ENCODE measurements at places on chromosomes 12 and 14.

DNA sequence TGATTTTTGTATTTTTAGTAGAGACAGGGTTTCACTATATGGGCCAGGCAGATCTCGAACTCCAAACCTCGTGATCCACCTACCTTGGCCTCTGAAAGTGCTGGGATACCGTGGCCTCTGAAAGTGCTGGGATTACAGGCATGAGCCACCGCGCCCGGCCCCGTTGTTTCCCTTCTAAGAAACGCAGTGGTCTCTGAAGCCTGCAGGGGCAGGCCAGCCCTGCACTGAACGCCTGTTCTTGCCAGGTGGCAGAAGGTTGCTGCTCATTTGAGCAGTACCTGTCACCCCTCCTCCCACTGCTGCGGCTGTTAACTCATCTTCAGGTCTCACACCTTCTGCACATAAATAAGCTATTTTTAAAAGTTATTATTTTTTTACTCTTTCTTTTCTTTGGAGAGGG is 24.3 kb downstream of the GPRC5A start:
- no peak for DNase-seq

DNA sequence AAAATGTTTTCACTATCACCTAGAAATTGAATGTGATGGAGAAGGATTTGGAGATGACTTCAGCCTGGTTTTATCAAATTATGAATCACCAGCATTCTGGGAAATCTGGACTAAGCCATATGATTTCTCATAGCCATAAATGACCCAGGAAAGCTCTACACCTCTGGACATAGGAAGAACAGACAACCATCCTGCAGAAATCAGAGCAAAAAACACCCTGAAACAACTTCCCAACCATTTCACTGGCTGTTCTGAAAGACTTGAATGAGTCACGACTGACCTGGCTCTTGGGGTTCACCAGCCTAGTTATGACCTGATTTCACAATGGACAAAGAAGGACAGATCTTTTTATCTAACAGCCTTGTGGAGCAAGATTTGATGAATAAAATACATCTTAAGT is 123.8 kb downstream of the KCNH5 start:
- no peak for DNase-seq

DNA sequence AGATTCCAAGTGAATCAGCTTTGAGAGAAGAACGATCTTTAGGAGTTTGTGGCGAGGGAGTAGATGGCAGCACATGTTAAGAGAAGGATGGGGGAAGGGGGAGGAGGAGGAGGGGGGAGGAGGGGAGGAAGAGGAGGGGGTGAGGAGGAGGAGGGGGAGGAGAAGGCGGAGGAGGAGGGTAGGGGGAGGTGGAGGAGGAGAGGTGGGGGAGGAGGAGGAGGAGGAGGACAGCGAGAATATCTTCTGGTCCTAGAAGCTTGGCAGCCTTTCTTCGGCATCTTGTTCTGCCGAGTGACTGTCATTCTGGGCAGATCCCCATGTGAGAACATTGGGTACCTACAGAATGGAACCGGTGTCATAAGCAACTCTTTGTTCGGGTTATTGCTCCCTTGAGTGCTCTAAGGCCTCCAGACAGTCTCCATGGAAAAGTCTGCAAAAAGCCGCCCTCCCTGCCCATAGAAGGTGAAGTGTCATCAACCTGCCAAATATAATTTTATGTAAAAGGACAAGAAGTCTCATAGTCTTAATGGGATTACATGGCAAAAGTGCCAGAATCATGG is 6.9 kb downstream of the RFC5 start:
- no peak for DNase-seq

DNA sequence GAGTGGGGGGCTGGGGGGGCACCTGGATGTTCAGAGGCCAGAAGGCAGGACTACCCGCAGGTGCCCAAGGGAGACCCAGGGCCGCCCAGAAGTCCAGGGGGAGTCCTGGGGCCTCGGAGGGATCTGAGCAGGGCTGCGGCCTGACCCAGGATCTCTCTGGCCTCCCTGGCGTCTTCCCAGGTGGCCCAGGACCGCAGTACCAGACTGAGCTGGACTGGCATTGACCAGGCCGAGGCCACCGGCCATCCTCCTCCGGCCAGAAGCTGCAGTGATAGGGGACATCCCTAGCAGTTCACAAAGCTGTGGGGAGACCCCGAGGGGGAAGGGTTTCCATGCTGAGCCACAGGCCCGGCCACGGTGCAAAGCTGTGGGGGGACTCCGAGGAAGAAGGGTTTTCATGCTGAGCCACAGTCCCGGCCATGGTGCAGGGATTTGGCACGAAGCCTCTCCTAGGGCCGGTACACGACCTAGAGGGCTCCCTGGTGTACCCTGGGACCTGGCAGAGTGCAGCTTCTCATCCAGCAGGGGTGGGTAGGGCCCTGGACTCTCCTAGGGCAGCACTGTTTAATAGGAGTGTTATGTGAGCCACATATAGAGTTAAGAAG is 24.4 kb downstream of the FBRSL1 start:
- DNase-seq, result no peak

DNA sequence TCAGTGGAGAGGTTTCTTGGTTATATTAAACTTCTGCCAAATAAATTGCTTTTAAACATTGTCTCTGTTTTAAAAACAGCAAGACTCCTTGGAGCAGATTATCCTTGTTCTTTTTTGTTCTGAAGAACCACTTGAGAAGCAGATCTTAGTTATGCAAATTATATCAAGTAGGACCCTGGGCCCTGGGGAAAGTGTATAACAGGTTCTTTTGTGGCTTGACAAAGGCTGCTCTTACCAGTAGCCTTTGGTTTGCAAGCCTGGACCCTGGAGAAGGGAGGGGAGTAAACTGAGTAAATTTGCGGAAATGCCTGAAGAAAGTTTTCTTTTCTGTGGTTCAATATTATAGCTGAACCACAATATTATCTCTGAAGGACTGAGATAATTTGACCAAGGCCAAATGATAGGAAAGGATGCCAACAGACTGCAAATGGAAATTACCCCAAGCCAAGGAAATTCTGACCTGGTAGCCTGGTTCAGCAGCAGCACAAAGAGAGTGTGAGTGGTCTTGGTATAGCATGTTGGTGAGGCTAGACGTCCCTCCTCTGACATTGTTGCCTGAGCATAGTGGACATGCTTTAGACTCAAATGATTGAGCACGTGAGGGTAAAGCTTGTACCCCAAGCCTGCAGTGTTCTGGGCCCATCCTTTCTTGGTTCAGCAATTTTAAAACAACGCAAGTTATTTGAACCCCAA is 30.4 kb upstream of the SIX1 start:
- no peak for DNase-seq

GRCh38 chr14:70601162-70601561 is 707 bp upstream of the MED6 start:
- no peak for DNase-seq

DNA sequence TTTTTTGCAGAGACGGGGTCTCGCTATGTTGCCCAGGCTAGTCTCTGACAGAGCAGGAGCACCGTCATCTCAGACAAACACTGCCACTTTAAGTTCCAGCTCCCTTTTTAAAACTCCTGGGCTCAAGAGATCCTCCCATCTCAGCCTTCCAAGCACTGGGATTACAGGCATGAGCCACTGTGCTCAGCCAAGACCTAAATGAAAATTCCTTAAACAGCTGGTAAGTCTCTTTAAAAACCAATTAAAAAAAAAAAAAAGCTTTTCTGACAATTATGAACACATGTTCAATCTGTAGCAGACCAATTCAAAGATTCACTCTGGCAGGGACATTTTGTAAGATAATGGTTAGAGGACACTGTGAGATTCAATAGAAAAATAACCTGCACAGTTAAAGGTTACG is 77.8 kb downstream of the HECTD4 start:
- no peak for DNase-seq

DNA sequence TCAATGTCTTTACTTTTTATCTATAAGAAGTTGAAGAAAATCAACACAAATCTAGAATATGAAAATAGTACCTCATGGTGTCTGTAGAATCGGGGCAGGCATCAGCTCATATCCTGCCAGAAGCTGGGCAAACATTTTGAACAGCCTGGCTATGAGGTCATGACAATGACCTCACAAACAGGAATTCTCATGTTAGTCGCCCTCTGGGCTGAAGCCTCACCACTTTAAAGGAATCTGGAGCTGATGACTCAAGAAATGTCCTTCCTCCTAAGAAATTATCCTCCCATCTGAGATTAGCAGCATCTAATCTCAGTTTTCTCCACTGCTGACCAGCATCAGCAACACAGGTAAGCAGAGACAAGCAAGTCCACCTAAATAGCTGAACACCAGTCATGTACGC is 27.1 kb downstream of the CLIP1 start:
- no peak for DNase-seq

- DNase-seq, result no peak
Measured at GRCh38 chr12:24229031-24229700, 279.7 kb upstream of the SOX5 start.

- DNase-seq, result no peak
Measured at GRCh38 chr12:113697651-113698509, 226.2 kb upstream of the LHX5 start.

DNA sequence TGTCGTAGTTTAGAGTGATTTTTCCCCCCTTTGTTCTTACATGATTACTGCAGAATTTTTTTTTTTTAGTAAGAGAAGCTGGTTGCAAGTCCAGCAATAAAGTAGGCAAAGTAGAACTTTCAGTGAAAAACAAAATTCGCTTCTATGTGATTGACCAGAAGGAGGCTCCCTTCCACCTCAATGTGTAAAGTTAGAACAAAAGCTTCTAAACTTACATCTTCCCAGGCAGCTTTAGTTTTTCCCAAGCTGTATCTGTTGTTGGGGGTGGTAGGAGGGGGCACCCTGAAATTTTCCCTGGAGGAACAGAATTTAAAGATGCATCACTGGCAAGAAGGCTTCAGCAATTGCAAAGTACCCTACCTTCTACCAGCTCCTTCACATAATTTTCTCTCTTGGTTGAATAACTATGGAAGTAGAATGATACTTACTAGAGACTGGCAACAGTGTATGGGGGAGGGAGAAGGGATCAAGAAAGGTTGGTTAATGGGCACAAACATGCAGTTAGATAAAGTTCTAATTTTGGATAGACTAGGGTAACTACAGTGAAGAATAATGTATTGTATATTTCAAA is 87.3 kb upstream of the E2F7 start:
- DNase-seq, result no peak

DNA sequence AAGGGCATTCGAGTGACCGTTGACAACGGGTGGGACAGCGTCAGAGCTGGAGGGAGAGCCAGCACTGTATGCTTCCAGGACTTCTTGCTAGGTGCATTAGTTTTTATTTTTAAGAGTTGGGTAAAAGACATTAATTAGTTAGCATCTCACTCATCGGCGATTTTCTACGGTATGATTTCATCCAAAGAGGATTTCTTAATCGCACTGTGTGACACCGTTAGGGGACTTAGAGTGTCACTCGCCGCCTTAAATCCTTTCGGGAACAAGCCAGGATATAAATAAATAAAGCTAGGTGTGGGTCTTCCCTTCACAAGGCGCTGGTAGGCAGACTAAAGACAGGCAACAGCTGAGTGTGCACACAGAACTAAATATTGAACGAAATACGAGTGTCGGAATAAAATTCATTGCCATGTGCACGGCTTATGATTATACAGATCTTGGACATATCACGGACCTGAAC is 869 bp upstream of the NOVA1 start:
- no peak for DNase-seq

DNA sequence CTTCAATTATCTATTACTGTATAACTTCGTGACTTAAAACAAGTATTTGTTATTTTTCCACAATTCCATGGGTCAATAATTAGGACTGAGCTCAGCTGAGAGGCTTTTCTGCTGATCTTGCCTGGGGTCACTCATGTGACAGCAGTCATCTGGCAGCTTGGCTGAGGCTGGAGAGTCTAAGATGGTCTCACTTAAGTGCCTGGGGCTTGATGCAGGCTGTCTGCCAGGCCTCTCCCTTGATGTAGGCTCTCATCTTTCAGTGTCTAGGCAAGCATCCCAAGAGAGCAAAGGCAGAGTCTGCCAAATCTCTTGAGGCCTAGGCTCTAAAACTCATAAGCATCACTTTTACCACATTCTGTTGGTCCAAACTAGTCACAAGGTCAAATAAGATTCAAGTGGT is 93.2 kb downstream of the NKX2-1 start:
- no peak for DNase-seq

DNA sequence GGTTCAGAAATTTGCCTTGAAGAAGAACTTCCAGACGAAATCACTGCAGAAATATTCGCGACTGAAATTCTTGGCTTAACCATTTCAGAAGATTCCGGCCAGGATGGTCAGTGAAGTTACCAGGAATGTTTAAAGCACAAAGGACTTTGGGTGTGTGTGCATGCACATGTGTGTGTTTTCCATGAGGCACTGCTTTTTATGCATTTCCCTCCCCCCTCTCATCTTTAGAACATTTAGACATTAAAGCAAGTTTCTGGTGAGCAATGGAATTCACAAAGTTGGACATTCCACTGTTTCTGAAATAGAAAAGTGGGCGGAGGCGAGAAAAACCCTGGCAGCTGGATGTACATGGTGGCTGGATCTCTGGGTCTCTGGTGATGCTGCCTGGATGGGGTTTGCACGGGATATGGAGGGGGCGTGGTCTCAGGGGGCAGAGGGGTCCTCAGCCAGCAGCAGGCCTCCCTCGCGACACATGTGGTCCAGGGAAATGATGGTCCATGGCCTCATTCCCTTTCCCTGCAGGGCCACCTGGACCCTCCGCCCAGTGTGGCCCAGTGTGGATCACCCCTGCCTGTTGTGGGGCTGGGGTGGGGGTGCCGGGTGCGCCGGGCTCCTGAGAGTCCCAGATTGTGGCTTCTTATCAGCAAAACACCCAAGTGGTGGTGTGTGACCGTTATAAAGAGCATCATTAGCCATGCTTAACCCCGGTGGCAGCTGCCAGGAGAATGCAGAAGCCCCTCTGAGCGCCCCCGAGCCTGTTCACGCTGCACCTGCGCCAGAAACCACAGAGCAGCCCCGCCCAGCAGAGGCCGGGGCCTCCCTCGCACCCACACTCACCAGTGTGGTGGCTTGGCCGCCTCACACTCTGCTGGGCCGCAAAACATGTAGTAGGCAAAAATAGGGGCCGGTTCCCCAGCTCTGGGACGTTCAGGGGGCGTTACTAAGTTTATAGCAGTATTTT is 17.8 kb upstream of the BCL7A start:
- no peak for DNase-seq

DNA sequence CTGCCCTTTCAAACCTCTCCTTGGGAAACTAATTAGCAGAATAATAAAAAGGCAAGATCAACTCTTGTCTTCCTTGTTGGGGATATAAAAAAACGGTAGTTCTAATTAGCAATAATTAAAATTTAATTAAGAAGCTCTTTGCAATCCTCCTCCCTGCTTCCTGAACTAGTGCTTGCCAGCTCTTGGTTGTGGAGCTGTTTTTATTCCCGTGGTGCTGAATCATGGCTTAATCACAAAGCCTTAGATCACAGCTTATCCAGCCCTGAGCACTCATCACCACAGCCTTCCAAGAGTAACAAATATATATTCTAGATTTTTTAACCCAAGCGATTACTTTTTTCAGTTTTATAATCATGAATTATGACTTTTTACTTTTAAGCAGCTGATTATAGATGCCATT is 63.2 kb upstream of the INSM2 start:
- DNase-seq, result no peak

DNA sequence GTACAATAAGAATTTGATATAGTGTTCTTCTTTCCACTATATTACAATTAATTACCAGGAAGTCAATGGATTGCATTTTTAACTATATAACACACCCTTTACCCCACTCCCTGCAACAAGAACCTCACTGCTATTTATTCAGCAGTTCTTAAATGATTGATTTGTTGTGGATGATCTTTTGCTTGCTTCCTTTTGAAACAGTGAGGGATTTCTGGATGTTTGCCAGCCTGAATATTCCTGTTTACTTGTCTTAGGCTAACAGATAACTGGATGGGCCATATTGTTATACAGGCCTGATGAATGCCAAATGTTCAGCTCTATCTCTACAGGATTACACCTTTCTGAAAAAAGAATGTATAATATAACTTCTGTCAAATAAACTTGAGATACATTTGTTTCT is 497.6 kb downstream of the APAF1 start:
- no peak for DNase-seq

GRCh38 chr14:94770251-94770749 is 387 bp upstream of the GSC start:
- no peak for DNase-seq
